ENCODE measurements at places on chromosomes 3 and 15.

DNA sequence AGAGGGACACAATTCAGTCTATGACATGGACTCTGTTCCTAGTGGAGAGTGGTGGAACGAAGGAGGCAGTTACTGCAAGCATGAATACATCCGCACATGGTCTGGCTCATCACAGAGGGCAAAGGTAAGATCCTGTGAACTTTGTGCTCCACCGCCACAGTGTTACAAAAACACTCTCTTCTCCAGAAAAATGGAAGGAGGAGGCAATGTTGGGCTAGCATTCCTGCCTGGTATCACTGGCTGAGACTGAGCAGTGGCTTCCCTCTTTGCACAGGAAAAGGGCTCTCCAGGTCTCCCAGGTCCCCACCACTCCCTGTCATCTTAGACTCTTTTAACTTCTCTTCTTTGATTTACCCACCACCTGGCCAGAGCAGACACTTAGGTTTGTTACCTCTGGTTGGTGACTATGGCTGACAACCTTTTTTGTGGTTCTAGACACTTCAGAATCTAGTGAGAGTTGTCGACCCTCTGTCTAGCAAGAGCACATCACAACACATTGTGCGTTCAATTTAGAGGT lies 1.5 kb upstream of the EEFSEC start:
- no peak for DNase-seq

DNA sequence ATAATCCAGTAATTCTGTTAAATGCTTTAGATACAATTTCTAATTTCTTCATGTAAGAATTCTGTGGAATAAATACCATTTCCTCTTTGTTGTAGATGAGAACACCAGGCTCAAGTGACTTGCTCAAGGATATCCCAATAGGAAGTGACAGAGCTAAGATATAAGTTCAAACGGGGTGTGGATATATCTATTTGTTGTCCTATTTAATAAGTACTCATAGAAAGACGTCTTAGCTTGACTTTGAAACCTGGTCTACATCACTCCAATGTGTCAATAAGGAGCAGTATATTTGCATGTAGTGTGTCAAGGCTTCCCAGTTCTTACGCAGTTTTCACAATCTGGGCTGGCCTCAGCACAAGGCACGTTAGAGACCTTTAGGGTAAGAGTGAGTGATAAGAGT lies 4.7 kb upstream of the GCSAM start:
- DNase-seq: no peak

GRCh38 chr3:55601366-55602080 lies 114.4 kb upstream of the WNT5A start:
- no peak for DNase-seq

GRCh38 chr15:101159936-101160815 lies 91.7 kb downstream of the CHSY1 start:
- DNase-seq: no peak

GRCh38 chr3:15290736-15291135 lies 41.6 kb downstream of the SH3BP5 start:
- DNase-seq: no peak

DNA sequence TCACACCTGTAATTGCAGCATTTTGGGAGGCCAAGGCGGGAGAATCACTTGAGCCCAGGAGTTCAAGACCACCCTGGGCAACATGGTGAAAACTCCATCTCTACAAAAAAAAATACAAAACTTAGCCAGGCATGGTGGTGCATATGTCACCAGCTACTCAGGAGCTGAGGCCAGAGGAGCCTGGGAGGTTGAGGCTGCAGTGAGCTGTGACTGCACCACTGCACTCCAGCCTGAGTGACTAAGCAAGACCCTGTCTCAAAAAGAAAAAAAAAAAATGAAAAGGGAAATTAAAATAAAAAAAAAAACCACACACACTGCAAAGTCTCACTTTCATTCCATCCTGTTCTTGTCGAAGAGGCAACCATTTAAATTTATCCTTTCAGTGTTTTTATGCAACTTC lies 100.8 kb upstream of the PIAS1 start:
- DNase-seq: no peak

DNA sequence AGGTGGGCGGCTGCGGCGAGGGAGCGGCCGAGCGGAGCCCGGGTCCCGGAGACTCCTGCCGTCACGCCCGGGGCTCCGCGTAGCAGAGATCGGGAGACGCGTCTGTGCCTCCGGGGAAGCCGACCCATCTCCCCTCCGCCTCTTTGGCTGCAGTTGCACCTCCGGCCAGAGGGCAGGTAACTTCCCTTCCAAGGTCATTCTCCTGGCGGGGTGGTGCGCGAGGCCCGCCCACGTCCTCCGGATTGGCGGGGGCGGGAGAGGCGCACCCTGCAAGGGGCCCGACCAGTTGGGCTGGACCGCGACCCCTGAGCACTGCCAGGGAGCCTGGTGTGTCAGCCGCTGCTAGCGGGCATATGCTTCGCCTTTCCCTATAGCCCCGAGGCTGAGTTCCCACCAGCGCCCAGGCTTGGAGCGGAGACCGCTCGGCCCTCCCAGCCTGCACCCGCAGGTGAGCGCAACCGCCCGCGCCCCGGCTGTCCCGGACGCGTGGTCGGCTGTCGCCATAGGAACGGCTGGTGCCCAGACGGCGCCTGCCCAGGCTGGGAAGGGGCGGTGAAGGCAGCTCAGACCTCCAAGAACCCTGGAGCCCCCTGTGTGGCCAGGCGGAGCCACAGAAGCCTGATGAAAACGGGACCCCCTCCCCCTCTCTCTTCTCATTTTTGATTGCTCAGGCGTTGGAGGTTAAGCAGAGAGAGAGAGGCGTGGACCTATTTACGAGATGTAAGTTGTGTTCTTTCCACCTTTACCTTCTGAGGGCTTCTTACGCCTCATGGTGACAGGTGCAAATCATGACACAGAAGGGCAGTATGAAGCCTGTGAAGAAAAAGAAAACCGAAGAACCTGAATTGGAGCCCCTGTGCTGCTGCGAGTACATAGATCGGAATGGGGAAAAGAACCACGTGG lies 453 bp downstream of the ZDHHC23 start:
- DNase-seq: peak; percentile 49

- no peak for DNase-seq
Measured at GRCh38 chr15:49902685-49903501, 216.1 kb downstream of the ATP8B4 start.

DNA sequence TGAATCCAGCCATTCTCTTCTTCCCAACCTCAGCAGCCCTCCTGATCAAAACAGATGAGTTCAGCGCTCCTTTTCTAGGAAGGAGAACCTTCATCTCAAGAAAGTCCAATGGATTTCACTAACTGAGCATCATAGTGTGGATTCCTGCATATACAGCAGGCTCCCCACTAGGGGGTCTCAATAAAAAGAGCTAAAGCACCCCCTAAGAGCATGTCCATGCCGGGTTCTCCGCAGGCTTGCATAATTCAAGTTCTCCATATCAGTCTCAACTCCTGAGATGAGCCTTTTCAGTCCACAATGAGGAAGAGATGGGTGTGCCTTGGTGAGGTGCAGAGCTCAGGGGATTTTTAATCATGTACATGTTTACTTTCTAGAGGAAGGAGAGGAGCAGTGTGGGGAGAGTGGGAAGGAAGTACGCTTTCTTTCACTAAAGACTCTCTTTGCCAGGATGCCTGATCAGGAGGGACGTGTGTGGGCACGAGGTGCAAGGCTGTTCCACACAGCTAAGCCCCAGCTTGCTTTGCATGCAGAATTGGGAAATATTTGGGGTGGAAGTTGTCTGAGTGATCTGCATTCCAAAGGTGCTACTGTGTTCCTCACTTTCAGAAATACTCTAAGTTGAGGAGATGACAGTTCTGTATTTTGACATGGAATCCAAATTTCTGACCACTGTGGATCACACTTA lies 563.5 kb downstream of the OCA2 start:
- no peak for DNase-seq

- DNase-seq: no peak
Measured at GRCh38 chr15:38522922-38523321, 41.7 kb downstream of the RASGRP1 start.

DNA sequence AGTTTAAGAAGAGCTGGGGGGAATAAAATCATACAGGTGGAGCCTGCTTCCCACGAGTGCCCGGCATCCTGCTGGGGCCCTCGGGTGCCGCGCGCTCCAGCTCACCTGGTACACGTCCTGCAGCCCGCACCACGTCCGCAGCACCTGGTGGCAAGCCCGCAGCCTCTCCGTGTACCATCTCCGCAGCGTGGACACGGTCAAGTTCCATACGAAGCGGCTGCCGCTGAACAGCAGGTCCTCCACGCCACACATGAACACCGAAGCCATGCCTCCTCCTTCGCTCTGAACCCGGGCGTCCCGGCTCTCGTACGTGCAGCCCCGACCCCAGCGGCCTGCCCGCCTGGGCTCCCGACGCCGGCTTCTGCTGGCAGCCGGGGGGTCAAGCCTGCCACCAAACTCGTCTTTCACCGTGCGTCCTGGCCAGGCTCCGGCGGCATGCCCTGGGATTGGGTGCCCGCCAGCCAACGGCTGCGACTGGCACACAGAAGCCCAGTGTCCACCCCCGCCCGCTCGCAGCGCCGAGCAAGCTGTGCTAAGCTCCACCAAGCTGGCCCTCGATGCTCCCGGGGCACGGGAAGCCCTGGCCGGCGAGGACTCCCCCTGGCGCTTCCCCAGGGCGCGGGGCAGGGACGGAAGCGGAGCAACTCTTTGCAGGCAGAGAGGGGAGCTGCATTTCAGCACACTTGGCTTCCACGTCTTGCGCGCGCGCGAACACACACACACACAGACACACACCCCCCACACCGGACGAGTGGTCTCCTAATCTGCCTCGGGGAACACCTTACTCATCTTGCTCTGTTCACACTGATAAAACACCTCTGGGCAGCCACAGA lies at the start of gene FRMD4B:
TSS of gene FRMD4B (minus strand) at position 366 of the 833 bp plus-strand sequence. CDS start at position 267, 99 bp downstream.
- DNase-seq: no peak

DNA sequence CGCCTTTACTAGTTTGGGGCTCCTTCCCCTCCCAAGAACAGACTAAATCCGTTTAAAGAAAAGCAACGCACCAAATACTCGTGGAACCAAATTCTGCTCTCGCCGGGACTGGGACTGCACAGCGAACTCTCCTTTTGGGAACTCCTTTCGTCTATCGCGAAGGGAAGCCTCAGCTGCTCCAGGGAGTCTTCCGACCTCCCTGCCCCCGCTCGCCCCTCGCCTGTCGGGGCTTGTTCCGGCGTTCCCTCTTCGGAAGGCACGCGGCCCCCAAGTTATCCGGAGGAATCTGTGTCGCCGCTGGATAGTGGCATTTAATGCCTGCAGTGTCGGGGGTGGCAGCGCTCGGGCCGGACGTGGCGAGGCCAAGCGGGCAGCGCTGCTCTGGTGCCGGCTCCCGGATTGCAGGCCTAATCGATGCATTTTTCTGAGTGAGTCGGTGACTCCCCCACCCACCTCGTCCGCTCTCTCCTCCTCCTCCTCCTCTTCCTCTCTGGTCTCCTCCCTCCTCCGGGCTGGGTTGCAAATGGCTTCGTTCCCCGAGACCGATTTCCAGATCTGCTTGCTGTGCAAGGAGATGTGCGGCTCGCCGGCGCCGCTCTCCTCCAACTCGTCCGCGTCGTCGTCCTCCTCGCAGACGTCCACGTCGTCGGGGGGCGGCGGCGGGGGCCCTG lies at the start of gene TRIM71:
TSS of gene TRIM71 (plus strand) at position 440 of the 671 bp plus-strand sequence. CDS start at position 524, 84 bp downstream.
- no peak for DNase-seq

GRCh38 chr3:3353153-3353552 lies 173.7 kb upstream of the CRBN start:
- DNase-seq: no peak

- no peak for DNase-seq
Measured at GRCh38 chr15:57566834-57567233, 24.9 kb upstream of the MYZAP start.

- DNase-seq: no peak
Measured at GRCh38 chr3:42655331-42655888, 1.9 kb downstream of the ZBTB47 start.

DNA sequence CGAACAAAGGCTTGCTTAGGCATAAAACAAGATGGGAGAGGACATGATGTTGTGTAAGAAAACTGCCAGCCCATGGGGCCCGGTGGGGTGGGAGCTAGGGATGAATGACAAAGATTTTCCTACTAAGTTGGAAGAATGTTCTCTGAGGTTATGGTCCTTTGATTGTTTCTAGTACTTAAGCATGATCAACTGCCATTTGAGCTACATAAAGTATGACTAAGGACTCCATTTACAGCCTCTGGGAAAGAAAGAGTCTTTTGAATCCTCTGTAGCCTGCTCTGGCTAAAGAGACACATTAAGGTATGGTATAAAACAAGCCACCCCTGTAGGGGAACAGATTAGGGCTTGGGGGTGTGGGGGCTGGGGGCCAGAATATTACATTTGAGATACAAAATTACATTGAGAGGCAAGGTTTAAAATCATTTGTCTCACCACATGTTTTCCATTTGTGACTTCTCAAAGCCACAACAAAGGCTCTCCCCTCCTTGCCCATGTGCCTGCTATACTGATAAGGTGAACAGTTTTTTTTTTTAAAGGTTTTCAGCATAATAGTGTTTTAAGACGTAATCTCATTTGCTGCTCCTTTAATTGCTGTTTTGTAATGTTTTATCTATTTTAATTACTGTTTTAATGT lies 323.4 kb downstream of the CHST2 start:
- no peak for DNase-seq

DNA sequence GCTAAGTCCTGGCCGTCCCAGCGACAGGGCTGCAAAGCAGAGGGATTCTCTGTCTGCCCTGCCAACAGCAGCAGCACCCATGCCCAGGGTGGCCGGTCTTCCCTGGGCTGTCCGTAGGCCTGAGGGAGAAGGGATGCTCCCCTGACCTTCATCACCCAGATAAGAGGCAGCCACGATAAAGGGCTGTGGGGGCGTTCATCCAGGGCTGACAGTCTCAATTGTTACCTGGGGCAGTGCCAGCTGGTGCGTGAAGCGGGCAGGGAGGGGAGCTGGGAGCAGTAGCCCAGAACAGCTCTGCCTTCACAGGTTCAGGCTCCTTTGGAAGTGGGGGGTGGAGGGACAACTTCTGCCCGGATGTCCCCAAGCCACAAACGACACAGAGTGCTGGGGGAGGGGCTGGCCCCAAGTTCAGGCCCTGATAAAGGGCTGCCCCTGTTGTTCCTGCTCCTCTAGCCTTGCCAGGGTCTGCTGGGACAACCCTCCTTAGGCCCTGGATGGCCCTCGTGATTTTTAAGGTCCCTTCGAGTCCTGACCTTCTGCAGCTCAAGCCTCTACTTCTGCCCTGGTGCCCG lies 94.7 kb downstream of the RAB11A start:
- DNase-seq: no peak

DNA sequence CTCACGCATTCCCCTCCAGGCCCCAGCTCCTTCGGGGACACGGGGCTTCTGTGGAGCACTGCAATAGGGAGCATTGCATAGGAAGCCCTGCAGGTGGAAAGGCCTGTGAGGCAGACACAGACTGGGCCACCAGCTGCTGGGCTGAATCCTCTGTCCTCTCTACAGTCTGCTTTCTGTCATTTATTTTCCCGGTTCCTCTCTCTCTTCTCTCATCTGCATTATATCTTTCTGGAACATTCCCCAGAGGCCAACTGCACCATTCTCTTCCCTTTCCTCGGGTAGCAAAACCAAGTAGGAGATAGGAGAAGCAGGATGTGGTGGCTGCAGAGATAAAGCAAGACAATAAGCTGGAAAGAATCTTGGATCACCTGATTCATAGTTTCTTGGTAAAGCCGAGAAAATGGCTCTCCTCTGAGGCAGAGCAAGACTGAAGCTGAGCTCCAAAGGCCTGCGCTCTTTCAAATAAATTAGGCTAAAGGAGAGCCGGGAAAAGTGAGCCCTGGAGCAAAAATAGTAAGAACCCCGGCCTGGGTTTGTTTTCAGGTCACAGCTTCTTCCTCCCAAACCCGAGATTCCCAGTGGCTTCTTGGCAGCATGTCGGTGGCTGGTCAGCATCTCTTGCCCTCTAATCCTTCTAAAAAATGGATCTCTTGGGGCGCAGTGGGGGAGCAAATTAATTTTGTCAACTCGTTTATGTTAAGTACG lies 5.3 kb downstream of the TM4SF4 start:
- no peak for DNase-seq

Data from CD8-positive, alpha-beta T cell (primary cell).